ENCODE measurements at places on chromosomes 11 and 22.

- peak; percentile 30 for DNase-seq
Measured at GRCh38 chr11:111582881-111583280, 19.4 kb upstream of the SIK2 start.

GRCh38 chr11:15258433-15259165 lies 143.9 kb downstream of the INSC start:
- peak; percentile 38 for DNase-seq

DNA sequence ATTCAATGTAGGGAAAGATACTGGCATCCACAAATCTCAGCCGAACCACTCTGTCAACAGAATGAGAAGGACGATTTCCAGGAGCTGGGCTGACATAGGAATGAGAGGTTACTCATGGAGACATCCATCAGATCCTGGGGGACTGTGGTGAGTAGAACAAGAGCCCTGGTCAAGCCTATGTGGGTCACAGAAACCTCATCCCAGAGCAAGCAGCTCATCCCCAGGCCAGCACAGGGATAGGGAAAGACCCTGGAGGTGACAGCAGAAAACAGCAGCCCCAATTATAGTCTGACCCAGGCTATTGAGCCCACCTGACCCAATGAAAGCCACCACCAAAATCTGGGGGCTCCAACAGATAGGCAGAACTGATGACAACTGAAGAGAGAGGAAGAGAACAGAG lies 128.0 kb upstream of the SERPIND1 start:
- DNase-seq, result no peak

DNA sequence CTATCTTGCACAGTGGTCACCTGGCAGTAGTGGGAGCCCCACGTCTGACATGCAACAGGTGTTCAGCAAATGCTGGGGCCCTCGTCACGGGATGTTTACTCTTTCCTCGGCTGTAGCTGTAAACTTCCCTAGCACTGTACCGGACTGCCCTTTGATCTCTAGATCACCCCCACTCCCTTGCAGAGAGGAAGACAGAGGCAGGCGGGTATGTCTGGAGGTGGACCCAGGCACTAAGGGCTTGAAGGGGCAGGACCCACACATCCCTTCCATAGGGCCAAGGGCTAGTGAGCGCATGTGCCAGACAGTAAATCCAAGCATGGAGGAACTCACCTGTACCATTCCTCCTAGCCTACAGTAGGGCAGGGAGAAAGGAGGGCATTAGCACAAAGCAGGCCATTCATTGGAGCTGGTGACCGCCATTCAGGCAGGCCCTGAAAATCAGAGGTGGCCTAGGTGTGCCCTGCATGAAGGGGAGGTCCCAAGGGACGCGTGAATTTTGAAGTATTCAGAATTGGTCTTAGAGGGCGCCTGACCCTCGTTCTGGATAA lies 1.9 kb upstream of the SMTN start:
- no peak for DNase-seq

DNA sequence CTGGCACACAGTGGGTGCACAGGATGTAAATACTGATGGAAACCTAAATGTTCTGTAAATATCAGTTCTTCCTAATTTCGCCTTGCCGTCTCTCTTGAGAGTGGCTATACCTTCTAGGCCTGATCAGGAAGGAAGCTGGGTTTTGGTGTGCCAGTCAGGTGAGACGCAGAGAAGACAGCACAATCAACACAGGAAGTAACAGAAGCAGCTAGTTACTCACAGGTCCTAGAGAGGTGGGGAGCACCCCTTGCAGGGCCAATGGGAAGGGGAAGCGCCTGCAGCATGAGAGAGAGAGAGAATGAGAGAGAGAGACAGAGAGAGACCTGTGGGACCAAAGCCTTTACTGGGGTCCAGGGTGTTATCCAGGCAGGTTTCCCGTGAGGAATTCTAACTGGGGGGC lies 80.8 kb downstream of the FBLN1 start:
- no peak for DNase-seq

DNA sequence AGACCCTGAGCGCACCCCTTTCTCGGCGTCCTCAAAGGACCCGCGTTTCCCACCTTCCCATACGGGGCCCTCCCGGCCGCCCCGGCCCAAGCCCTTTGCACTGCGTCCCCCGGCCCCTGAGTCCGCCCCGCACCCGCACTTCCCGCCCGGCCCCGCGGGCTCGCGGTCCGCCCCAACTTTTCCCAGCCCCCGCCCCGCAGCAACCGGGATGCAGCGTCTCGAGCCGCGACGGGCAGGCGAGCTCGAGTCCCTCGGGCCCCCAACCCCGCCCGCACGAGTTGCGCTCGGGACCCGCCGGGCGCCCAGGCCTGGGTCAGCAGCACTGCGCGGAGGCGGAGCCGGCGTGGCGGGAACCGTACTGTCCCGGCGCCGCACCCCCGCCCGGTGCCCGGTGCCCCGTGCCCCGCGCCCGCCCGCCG lies 371 bp downstream of the SMCO4 start:
- no peak for DNase-seq

GRCh38 chr22:39689421-39689820 lies 118.9 kb downstream of the CACNA1I start:
- DNase-seq, result no peak
